ENCODE measurements at places on chromosomes 4 and X. TPM values are rescaled to one million over a fixed set of nuclear protein-coding genes. Genes with fewer than 3 reads are reported as not detected.

ADH1B gene
- total RNA-seq: 1,169 TPM

CDS1 gene
- total RNA-seq: 0.63 TPM

- H3K4me1 ChIP-seq: peaks cover 13% of the 10 kb centered on the region
- no peaks in the 10 kb centered on the region for H3K27me3 ChIP-seq
- H3K27ac ChIP-seq: peak overlapping the region; percentile 83
- DNase-seq: no peak
- peak overlapping the region; percentile 93 for H3K4me3 ChIP-seq
Observed at GRCh38 chr4:53378171-53378482, 686 bp downstream of the FIP1L1 start.

DNA sequence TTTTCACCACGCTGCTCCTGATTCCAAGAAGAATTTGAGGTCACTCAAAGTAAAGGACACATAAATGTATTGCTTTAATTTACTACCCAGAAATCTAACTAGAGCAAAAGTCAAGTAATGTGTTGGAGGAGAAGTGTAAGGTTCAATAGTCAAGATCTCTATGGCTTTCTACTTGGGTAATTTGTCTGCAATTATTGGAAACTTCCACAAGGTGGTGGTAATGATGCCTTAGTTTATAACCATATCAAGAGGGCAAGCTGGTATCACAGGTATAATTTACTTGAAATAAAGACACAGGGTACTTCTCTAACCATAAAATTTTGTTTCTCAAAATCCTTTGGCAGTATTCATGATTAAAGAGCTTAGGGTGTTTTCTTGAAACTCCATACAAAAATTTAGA is 10.2 kb upstream of the GRIA3 start:
- no peaks in the 10 kb centered on the region for H3K4me1 ChIP-seq
- H3K4me3 ChIP-seq: no peak overlapping the region
- H3K36me3 ChIP-seq: no peaks in the 10 kb centered on the region
- no peaks in the 10 kb centered on the region for H3K27me3 ChIP-seq

DNA sequence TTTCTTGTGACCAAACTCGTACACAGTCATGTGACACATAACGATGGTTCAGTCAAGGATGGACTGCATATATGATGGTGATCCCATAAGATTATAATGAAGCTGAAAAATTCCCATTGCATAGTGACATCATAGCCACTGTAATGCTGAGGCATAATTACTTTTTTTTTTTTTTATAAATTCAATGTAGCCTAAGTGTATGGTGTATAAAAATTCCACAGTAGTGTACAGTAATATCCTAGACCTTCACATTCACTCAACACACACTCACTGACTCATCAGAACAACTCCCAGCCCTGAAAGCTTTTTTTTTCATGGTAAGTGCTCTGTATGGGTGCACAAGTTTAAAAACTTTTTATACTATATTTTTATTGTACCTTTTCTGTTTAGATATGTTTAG is 105.0 kb downstream of the AREG start:
- H3K27ac ChIP-seq: no peak overlapping the region
- H3K4me1 ChIP-seq: peaks cover 2% of the 10 kb centered on the region
- H3K27me3 ChIP-seq: no peaks in the 10 kb centered on the region
- no peak for DNase-seq
- no peaks in the 10 kb centered on the region for H3K36me3 ChIP-seq
- H3K4me3 ChIP-seq: no peak overlapping the region

Measured in thoracic aorta (tissue), 2 donors.